NAMALWA (cell line): ENCODE measurements at places on chromosomes 6 and 20.

GRCh38 chr20:52777171-52777570 lies 195.0 kb upstream of the TSHZ2 start:
- DNase-seq, result no peak

GRCh38 chr6:22003287-22003686 lies 293.5 kb downstream of the PRL start:
- no peak for DNase-seq

DNA sequence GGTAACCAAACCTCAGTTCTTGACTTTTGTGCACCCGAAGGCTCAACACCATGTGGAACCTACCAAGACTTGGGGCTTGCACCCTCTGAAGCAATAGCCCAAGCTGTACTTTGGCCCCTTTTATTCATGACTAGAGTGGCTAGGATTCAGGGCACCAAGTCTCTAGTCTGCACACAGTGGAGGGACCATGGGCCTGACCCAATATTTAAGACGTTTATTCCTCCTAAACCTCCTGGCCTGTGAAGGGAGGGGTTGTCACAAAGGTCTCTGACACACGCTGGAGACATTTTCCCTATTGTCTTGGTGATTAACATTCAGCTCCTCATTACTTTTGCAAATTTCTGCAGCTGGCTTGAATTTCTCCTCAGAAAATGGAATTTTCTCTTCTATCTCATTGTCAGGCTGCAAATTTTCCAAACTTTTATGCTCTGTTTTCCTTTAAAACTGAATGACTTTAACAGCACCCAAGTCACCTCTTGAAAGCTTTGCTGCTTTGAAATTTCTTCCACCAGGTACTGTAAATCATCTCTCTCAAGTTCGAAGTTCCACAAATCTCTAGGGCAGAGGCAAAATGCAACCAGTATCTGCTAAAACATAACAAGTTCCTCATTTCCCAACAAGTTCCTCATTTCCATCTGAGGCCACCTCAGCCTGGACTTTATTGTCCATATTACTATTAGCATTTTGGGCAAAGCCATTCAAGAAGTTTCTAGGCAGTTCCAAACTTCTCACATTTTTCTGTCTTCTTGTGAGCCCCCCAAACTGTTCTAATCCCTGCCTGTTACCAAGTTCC lies 481.4 kb upstream of the BTBD3 start:
- no peak for DNase-seq

GRCh38 chr6:156953479-156954146 lies 176.4 kb downstream of the ARID1B start:
- peak; percentile 67 for DNase-seq

- no peak for DNase-seq
These were observed 4.2 kb downstream of the RNASET2 start for GRCh38 chr6:166952121-166952520.

GRCh38 chr20:32519381-32519730 lies 65.8 kb downstream of the NOL4L start:
- DNase-seq, result no peak

DNA sequence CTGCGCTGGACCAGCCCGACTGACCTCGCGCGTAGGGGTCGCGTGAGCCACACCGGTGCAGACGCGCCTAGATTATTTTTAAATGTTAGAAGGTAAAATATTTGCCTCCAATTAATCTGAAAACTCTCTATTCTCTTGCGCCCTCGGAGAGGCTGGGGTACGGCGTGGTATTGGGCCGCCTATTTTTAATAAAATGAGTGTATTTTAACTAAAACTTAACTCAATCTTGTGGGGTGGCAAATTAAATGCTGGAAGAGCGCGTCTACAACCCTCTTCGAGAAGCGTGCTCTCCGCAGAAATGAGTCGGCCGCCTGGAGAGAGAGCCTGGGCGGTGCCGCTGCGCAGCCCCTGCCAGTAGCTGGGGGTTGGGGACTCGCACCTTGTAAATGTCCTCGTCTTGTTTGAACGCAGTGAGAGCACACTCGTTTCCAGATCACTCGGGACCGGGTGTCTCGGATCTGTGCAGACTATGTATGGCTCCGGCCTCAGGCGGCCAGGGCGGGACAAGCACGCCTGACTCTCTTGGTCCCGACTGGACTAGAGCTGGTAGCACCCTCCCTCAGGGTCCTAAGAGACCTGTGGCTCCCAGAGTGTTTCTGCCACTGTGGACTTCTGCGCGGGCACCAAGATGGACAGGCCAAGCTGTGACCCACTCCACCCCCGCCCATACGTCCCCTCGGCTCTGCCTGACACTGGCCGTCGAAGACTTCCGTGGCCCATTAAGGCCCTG lies 2.0 kb upstream of the MAFB start:
- DNase-seq, result no peak

GRCh38 chr6:75374961-75375400 lies 90.4 kb upstream of the TMEM30A start:
- DNase-seq, result no peak

- no peak for DNase-seq
These were observed 630.8 kb downstream of the PHF3 start for GRCh38 chr6:64266351-64266821.

GRCh38 chr6:119322715-119323350 lies 26.7 kb downstream of the MAN1A1 start:
- DNase-seq, result no peak

- DNase-seq, result no peak
These were observed 174.8 kb downstream of the CDH26 start for GRCh38 chr20:60132827-60133670.

GRCh38 chr6:139395891-139396301 lies 21.4 kb upstream of the CITED2 start:
- DNase-seq, result no peak

- DNase-seq, result no peak
These were observed 12.7 kb upstream of the SPAG4 start for GRCh38 chr20:35602851-35603495.

GRCh38 chr20:32762754-32763201 lies 593 bp downstream of the DNMT3B start:
- peak; percentile 41 for DNase-seq

DNA sequence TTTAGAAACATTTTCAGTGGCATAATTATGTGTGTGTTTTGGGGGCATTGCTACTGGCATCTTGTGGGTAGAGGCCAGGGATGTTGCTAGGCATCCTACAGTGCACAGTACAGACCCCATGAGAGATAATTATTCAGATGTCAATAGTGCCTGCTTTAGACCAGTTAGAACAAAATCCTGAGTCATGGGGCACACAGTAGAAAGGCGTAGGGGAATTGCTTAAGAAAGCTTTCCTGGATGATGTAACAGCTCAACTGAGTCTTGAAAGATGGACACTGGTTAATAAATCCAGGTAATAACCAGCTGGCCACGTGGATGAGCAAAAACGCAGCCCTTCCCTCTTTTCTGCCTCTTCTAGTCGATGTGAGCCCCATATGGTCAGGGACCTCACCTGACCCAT lies 51.1 kb downstream of the KCNB1 start:
- DNase-seq, result no peak

DNA sequence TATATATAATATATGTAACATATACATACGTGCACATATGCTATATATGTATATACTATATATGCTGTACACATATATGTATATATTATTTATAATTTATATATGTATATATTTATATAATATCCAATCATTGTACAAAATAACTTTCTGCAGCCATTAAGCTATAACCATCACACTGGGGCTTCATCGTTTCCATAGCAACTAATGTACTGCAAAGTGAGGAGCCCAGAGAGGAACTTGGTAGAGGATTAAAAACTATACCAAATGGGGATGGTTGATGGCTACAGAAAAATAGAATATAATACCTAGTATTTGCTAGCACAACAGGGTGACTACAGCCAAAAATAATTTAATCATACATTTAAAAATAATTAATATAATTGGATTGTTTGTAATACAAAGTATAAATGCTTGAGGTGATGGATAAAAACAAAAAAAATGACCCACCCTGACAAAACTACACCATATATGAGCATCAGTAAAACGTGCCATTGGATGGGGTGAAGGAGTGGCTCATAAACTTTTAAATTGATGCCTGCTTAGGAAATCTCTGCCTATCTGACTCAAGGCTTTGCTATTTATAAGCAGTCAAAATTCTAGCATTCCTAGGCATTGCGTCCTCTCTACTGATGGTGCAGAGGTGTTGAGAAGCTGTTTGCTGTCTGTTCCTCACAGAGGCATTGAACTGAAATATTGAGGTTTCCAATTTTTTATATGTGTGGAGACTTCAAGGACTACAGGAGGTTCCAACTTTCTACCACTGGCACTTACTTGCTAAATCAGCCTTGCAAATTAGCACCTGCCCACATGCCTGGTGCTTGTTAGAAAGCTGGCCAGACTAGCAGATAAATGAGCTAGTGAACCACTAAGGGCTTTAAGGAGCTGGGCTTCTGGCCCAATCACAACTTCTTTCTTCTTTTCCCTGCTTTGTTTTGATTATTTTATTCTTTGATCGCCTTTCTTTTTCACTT lies 190.1 kb downstream of the SCP2D1 start:
- no peak for DNase-seq

DNA sequence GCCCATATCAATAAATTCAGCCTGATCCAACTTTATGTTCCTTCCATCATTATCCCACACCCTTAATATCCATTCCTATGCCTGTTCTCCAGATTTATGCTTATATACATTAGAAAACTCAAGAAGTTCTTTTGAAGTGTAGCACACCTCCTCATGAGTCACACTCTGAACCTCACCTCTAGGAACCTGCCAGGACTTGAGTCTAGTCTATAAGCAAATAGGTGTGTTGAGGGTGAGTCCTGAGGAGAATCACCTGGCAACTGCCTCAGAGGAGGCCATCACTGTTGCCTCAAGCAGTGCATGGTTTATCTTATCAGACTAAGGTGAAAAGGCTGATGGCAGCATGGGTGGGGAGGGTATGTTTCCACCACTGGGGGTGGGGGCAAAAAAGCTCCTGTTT lies 496.7 kb downstream of the C6orf118 start:
- DNase-seq, result no peak

GRCh38 chr6:37029249-37029971 lies 24.0 kb downstream of the FGD2 start:
- peak; percentile 69 for DNase-seq

- DNase-seq, result no peak
These were observed 165.1 kb downstream of the LMBRD1 start for GRCh38 chr6:69631552-69632346.

- DNase-seq, result no peak
These were observed 394.8 kb downstream of the DHX35 start for GRCh38 chr20:39356908-39357307.

GRCh38 chr6:42846505-42846904 lies 32.9 kb upstream of the RPL7L1 start:
- no peak for DNase-seq

- peak; percentile 25 for DNase-seq
These were observed 306.0 kb downstream of the EYA4 start for GRCh38 chr6:133547136-133547535.

- DNase-seq, result no peak
These were observed 310.7 kb upstream of the PREP start for GRCh38 chr6:105713474-105714118.

DNA sequence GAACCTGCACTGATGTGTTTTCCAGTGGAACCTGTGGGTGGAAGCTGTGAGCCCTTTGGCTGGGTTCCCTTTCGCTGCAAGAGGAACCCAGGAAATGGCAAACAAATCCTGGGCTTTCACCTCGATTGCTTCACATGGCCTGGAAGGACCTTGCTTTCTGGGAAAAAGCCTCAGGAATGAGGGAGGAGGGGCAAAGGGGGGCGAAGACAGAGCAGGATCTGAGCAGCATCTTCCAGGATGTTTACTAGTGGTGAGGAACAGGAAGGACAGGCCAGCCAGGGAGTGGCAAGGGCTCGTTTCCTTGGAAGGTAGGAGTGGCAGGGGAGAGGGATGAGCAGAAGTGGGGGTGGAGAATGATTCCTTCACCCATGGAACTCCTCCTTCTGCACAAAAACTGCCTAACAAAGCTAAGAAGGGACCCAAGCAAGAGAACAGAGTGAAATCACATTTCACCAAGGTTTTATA lies 5.9 kb downstream of the SLC2A10 start:
- no peak for DNase-seq

- DNase-seq, result no peak
These were observed 82.0 kb upstream of the EDN1 start for GRCh38 chr6:12208190-12208589.

DNA sequence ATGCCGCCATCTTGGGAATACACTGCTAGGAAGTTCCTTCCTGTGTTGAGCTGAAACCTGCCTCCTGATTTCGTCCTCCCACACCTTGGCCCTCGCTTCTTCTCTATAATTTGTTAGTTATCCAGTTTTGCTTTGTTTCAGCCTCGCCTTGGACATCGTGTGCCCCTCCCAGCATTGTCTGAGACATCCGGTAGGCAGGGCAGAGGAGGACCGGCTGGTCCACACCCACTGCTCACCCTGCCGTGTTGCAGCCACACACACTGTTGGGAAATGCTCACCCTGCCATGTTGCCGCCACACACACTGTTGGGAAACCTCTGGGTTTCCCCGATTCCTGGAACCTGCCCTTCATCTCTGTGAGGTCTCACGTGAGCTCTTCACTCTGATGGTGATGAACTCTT lies 105.1 kb downstream of the CDH4 start:
- no peak for DNase-seq

DNA sequence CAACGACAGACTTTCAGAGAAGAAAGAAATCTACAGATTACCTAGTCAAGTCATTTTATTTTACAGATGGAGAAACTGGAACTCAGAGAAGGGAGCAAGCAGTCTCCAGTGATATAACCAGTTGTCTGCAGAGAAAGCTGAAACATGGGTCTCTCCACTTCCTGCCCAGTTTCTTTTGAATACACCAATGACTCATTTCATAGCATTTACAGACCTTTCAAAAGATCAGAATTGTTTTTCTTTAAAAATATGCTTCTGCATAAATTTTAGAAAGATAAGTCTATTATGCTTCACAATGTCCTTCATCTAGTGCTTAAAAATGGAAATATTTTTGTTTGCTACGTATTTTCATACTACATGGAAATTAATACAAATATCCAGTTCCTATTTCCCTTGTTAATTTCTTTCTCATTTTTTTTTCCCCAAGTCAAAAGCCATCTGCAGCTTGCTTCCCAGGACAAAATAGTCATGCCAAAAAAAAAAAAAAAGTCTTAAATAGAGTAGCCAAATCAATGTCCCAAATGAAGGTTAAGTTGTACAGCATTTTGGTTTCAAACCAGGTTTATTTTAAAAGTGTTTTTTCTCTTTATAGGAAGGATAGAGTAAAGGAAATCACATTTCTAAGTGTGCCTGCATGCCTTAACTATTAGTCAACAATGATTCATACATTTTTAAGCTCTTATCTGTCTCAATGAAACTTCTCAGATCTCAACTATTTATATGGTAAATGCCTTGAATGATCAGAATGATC lies 36.9 kb downstream of the ARHGAP18 start:
- peak; percentile 13 for DNase-seq

- DNase-seq, result no peak
These were observed 492.4 kb upstream of the CDH4 start for GRCh38 chr20:60759651-60760050.

- no peak for DNase-seq
These were observed 4.7 kb downstream of the MAPK14 start for GRCh38 chr6:36032261-36032660.

GRCh38 chr20:43006651-43007375 lies 182.9 kb downstream of the PTPRT start:
- DNase-seq, result no peak
